ENCODE measurements at places on chromosomes 6 and 20. TPM values are rescaled to one million over a fixed set of nuclear protein-coding genes. Genes with fewer than 3 reads are reported as not detected.
A peak's percentile ranks its signal among the peaks of the same experiment; 100 is the strongest.

Gene PRPH2
- total RNA-seq = not detected

DNA sequence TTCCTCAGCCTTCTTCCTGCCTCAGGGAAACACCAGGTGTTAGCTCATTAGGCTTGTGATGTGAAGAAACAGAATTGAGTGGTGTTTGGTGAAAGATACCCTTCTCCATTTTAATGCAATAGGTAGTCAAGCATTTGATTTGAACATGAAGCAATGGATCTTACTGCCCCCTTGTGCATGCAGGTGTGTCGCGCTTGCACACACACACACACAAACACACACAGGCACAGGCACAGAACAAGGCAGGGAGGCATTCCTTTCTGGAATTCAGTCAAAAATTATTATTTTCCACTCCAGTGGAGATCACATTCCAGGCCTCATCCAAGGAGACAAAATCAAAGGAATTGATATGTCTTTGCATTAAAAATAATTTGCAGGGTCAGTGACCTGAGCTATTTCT, 667.0 kb upstream of the MARCKS start:
- DNase-seq = no peak

- DNase-seq = peak; percentile 27
Measured at GRCh38 chr6:52221302-52221701, 23.0 kb downstream of the IL17F start.

GRCh38 chr6:169930799-169931198, 179.4 kb downstream of the ERMARD start:
- DNase-seq = no peak

Gene LGSN
- total RNA-seq = not detected

- DNase-seq = no peak
Measured at GRCh38 chr6:73006146-73006545, 219.2 kb downstream of the KHDC1L start.

DNA sequence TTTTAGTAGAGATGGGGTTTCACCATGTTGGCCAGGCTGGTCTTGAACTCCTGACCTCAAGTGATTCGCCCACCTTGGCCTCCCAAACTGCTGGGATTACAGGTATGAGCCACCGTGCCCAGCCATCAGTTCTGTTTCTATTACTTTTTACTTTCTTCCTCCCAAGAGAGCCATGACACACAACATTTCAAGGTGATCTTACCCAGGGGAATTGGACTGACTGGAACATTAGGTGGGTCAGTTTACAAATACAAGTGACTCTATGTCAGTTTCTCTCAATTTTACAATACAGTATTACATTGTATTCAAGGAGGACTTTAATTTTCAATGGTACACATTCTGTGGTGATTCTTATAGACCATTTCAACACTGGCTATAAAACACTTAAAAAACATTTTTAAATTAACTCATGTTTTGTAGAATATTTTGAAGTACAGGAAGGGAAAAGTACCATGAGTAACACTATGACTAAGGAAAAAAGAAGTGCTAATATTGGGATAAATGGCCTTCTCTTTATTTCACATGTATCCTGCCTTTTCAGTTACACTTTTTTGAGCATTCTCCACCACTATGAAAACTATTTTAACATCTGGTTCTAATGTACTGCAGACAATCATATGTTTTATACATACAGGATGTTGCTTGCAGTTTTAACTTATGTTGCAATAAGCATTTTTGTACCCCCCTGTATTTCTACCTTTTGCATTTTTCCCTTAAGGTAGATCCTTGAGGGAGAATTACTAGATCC, 8.4 kb downstream of the TPBG start:
- DNase-seq = no peak

DNA sequence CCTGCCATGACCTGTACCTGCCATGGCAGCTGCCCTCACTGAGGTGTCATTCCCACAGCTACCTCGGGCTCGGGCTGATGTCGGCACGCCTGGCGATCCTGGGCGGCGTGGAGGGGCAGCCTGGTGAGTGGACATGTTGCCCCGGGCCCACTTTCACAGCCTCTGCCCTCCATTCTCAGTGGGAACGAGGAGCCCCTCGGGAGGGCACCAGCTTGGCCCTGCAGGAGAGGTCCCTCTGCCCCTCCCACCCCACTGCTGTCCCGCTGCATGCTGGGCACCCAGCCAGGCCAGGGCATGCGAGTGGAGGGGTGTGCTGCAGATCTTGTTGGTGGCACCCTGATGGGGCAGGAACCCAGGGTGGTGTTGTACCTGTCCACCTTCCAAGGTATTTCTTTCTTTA, 23.0 kb downstream of the ENTPD6 start:
- DNase-seq = no peak

DNA sequence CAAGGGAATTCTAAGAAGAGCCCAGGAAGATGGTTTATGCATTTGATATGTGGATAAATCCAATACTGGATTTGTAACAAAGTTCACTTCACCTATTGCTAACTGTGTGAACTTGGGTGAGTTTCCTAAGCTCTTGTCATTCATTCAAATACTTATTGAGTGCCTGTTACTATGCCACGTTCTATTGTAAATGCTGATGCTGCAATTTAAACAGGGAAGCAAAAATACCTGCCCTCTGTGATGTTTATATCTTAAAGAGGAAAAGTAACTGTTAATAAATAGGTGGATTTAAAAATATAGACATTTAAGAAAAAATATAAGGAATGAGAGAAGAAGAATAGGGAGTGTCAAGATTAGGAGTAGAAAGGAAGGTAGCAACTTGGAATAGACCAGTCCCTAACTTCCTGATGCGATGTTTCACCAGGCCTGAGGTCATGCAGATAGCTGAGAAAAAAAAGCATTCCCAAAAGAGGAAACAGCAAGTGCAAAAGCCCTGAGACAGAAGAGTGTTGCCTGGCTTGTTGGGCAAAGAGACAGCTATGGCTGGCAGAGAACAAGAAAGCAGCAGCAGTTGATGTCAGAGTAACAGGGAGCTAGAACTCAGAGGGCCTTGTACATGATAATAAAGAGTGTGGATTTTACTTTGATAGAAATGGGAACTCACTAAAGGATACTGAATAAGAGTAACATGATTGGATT, 54.3 kb upstream of the TCF21 start:
- DNase-seq = no peak

DNA sequence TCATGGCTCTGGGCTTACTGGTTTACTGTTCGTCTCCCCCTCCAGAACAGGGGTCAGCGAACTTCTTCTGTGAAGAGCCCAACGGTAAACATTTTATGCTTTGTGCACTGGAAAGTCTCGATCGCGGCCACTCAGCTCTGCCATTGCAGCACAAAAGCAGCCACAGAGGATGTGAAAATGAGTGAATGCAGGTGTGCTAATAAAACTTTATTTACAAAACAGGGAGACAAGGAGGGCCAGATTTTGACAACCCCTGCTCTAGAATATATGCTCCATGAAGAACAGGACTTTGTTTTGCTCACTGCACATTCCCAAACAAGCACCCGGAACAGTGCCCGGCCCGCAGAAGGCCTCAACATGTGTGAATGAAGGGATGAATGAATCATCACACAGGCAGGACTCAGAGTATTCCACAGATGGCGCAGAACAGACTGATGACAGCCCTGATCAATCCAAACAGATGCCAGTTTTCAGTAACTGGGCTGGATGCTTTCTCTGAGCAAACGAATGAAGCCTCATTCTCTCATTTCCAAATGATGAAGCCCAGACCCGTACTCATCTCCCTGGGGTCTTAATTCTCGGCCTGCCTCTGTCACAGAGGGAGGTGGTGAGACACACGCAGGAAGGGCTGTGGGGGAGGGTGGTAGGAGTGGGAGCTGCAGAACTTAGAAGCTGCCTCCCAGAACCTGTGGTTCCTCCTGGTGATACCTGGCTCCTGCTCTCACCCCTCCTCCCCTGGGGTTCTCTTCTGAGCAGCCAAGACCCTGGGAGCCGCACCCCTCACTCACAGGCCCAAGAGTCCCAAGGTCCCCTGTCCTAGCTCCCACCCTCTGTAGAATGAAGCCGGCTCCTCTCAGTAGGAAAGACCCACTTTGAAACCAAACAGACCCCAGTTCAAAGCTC, 196.4 kb downstream of the PREX1 start:
- no peak for DNase-seq

DNA sequence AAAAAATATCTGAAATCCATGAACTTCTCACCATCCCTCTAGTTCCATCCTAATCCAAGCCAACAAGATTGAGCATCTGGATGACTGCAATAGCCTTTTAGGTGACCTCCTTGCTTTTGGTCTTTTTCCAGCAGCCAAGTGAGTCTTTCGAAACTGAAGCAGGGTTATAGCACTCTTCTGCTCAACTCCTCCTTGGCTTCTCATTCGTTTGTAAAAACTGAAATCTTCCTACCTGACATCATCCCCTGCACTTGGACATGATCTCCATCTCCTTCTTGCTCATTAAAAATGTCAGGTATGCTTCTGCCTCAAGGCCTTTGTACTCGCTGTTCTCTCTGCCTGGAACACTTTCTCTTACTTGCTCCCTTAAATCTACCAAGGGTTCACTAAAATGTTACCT, 46.0 kb downstream of the STX7 start:
- DNase-seq = no peak

DNA sequence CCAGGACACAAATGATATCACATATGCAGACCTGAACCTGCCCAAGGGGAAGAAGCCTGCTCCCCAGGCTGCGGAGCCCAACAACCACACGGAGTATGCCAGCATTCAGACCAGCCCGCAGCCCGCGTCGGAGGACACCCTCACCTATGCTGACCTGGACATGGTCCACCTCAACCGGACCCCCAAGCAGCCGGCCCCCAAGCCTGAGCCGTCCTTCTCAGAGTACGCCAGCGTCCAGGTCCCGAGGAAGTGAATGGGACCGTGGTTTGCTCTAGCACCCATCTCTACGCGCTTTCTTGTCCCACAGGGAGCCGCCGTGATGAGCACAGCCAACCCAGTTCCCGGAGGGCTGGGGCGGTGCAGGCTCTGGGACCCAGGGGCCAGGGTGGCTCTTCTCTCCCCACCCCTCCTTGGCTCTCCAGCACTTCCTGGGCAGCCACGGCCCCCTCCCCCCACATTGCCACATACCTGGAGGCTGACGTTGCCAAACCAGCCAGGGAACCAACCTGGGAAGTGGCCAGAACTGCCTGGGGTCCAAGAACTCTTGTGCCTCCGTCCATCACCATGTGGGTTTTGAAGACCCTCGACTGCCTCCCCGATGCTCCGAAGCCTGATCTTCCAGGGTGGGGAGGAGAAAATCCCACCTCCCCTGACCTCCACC, 42.2 kb downstream of the SIRPA start:
- no peak for DNase-seq

DNA sequence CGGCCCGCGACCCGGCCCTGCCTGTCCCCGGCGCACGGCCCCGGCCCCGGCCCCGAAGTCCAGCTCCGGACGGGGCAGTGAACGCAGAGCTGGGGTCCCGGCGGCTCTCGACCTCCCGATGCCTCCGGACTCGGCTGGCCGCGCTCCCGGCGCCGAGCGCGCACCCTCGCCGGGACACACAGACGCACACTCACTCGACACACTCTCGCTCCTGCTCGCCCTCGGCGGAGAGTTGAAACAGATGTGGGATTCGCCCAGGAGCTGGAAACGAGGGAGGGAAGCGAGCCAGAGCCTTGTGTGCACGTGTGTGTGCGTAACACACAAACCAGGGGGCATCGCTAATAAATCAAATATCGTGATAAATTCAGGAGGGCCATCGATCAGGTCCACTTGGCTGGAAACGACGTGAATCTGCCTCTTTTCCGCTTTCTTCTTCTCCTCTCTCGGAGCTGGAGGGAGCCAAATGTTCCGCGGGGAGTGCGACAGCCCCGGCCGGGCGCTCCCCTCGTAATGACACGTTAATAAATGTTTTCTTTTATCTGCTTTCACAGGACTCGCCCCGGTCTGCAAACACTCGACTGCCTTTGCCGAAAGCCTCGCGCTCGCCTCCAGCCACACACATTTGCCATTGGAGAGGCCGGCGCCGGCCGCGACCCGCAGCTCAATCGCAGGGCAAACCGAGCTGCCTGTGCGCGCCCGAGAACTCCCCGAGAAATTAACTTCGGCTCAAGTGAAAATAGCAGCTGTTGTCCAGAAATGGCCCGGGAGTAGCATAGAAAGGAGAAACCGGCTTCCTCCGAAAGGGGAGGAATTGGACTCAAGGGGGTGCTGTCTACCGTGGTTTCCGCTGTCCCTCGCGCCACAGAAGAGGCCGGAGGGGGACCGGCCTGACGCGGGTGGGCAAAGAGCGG, 828 bp upstream of the SULF2 start:
- peak; percentile 9 for DNase-seq

Gene SLC22A7
- total RNA-seq = not detected

Gene FAXC
- total RNA-seq = not detected

Gene PREP
- total RNA-seq = 47.0 TPM

- DNase-seq = no peak
Measured at GRCh38 chr6:151370509-151371078, 20.8 kb downstream of the ZBTB2 start.

DNA sequence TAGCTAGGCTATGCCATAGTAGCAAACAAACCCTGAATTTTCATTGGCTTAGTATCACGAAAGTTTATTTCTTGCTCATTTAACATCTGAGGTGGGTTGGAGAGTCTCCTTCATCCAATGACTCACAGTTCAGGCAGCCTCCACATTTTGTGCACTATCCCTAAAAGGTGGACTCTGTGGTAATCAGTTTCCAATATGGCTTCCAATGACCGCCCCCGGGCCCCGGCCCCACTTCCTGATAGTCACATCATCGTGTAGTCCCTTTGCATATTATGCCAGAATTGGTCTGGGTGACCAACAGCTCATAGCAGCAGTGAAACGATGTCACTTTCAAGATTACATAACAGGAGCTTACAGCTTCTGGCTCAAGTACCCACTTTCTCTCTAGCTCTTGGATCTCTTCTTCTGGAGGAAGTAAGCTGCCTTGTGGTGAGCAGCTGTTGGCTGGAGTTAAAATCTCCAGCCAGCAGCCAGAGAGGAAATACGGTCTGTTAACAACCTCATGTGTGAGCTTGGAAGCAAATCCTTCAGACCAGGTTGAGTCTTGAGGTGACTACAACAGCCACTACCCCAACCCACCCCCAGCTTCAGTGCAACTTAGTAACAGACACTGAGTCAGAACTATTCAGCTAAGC, 7.8 kb downstream of the HCRTR2 start:
- DNase-seq = no peak

- no peak for DNase-seq
Measured at GRCh38 chr6:14312587-14312986, 195.0 kb downstream of the CD83 start.

- DNase-seq = peak; percentile 54
Measured at GRCh38 chr6:142943711-142944123, 1.3 kb downstream of the HIVEP2 start.

- DNase-seq = no peak
Measured at GRCh38 chr20:61295682-61296628, 43.9 kb downstream of the CDH4 start.

DNA sequence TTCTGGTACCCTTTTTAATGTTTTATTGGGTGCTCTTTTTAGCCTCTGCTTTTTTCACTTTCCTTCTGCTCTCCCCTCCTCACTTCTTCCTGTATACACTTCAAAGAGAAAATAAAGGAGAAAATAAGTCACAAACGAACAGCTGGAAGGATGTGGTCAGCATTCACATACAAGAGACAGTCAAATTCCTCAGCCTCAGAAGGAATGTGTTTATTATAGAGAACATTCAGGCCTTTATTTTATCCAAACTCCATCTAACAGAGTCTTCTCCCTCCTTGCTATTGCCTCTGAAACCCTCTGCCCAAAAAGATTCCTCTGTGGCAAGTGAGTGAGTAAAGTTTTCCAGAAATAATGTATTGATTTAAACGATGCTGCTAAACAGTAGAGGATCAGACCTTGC, 490.4 kb downstream of the FRK start:
- no peak for DNase-seq

Measured in activated CD4-positive, alpha-beta T cell treated with anti-CD3 and anti-CD28 coated beads, Interleukin-2, amount 10 ng/mL, durations not matched to agents 7 days and 5 days (primary cell).